Activated CD4-positive, alpha-beta T cell treated with anti-CD3 and anti-CD28 coated beads for 36 hours (primary cell): ENCODE measurements at places on chromosomes 5 and 9. TPM values are rescaled to one million over a fixed set of nuclear protein-coding genes. Genes with fewer than 3 reads are reported as not detected.

The HOMER1 gene
- total RNA-seq = 11.1 TPM

The PCDHA12 gene
- not detected for total RNA-seq

The SLC45A2 gene
- total RNA-seq = not detected

The N4BP3 gene
- 3.7 TPM for total RNA-seq

The PCDHGB7 gene
- not detected for total RNA-seq

The SLC6A19 gene
- total RNA-seq = not detected

The TXNDC8 gene
- total RNA-seq = not detected

The KCNMB1 gene
- not detected for total RNA-seq

The CETN3 gene
- 52.8 TPM for total RNA-seq

The LEAP2 gene
- 3.1 TPM for total RNA-seq

The NUDT2 gene
- 22.9 TPM for total RNA-seq

The ARL14EPL gene
- total RNA-seq = not detected

The ANKRD34B gene
- 0.07 TPM for total RNA-seq

The GRXCR2 gene
- total RNA-seq = not detected

The SV2C gene
- total RNA-seq = not detected

The HSPB3 gene
- total RNA-seq = not detected

The GKAP1 gene
- 4.2 TPM for total RNA-seq

The SLC28A3 gene
- total RNA-seq = 1.3 TPM

The ISL1 gene
- total RNA-seq = not detected

The PRDM9 gene
- not detected for total RNA-seq

The RIMOC1 gene
- total RNA-seq = 26.7 TPM
